ENCODE measurements at places on chromosomes 7 and 10.

- DNase-seq: no peak
Observed at GRCh38 chr7:101365956-101366355, 3.3 kb downstream of the COL26A1 start.

- DNase-seq: no peak
Observed at GRCh38 chr7:95132500-95132899, 191.8 kb downstream of the PON1 start.

GRCh38 chr7:155444746-155445145, 13.2 kb upstream of the EN2 start:
- no peak for DNase-seq

DNA sequence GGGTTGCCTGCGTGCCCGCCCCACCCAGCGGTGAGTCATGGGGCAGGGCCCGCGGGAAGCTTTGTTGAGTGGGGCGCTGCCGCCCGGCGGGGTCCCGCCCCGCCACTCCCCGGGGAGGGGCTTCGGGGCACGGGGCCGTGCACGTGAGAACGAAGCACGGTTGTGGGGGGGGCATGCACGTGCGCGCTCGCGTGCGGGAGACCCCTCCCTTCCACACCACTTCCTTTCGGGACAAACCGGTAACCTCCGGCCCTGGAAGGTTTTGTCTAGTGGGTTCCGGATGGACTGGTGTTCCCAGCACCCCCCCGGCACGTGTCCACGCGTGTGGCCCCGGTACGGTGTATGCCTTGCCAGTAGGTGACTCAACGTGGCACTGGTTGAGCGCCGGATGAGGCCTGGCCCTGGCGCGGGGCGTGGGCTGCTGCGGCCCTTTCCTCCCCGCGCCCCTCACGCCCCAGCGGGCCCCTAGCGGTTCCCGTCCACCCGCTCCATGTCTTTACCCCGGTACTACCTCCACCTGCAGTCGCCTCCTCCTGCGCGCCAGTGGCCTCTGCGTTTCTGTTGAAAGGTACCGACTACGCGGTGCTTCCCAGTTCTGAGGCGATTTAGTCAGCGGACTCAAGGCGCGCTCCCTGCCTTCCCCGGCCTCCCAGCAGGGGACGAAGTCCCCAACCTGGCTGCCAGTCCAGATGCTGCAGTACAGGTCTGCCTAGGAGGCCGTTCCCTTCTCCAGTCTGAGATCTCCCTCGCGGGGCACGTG, 3.1 kb downstream of the ADIRF start:
- DNase-seq: peak; percentile 86

- DNase-seq: no peak
Observed at GRCh38 chr7:2080477-2080876, 152.3 kb downstream of the MAD1L1 start.

DNA sequence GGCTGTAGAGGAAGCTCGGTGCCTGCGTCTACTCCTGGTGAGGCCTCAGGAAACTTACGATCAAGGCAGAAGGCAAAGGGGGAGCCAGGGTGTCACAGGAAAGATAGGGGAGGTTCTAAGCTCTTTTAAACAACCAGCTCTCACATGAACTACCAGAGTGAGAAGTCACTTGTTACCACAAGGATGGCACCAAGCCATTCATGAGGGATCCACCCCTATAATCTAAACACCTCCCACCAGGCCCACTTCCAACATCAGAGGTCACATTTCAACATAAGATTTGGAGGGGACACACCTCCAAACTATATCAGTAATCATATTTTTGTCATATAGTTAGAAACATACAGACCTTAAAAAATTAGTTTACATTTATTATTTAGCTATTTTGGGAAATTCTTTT, 9.4 kb downstream of the NOC3L start:
- DNase-seq: no peak

- no peak for DNase-seq
Observed at GRCh38 chr7:33578166-33578565, 327.2 kb upstream of the BMPER start.

DNA sequence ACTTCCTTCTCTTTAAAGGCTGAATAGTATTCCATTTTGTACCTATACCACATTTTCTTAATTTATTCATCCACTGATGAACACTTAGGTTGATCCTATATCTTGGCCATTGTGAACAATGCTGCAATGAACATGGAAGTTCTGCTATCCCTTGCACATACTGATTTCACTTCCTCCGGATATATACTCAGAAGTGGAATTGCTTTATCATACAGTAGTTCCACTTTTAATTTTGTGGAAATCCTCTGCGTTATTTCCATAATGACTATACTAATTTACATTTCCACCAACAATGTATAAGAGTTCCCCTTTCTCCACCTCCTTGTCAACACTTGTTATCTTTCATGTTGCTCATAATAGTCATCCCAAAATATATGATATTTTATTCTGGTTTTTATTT, 312.6 kb downstream of the PLXDC2 start:
- DNase-seq: no peak

DNA sequence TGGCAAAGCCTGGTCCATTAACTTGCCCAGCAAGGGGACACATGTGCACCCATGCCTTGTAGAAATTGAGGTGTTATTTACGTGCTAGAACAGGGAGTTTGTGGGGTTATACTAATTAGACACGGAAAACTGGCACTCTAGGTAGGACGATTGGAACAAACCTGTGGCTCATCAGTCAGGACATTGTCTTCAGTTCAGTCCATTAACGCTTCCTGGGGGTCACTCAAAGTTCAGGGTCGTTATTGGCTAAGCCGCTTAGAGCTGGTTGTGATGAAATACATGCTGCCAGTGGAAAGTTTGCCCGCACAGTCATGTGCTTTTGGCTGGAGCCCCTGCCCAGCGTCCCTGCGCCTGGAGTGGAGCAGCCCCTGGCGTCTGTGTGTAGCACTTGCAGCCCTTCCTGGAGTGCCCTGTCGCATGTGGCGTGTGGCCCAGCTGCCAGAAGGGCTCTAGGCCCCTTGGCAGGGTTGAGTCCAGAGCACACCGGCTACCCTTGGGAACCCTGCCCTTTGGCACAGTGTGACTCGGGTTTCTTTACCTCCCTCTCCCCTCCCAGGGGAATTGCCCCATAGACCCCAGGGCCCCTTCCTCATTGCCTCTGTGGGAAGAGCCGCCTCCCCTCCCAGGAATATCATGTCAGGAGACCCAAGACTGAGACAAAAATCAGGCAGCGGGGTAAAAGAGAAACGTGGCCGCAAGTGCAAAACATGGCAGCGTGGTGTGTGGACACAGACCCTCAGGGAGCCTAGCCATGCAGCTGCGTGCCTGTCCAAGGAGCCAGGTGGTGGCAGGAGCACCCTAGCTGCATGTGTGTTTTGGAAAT, 9.8 kb downstream of the ZNF775 start:
- no peak for DNase-seq

GRCh38 chr7:46253520-46253919, 332.4 kb upstream of the IGFBP3 start:
- DNase-seq: no peak

- no peak for DNase-seq
Observed at GRCh38 chr7:77420986-77421672, 5.0 kb upstream of the GSAP start.

DNA sequence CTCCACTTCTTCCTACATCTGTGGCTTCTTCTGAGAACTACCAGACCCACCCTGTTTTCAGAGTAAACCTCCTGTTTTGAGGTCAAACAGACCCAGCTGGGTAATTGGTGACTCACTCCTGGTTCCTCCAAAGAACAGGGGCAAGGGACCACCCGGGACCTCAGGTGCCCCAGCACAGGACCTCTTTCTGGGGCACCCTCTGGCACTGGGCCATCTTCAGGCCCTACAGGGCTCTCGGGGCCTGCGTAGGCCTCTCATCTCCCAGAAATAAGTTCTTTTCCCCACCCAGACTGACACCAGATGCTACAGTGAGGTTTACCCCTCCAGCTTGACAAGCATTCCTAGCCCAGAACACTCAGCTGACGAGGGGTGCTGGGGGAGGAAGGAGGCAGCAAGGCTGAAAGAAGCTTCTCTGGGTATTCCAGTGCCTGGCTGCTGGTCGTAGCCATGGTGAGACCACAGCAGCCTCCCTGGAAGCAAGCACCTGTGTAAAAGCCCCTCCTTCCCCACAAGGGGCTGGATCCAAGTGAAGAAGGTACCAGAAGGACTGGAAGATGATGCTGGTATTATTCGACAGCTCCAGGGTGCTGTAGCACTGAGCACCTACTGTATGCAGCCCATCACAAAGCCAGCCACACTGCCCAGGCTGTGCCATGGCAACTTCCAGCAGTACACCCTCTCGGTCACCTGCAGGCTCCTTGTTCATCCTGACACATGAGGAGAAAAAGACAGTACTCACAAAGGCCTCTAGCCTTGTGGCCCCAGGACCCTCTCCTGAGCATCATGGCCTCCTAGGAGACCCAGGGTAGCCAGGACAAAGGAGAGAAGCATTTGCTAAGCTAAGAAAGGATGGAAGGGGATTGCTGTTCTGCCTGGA, 47.4 kb downstream of the ALOX5 start:
- no peak for DNase-seq

DNA sequence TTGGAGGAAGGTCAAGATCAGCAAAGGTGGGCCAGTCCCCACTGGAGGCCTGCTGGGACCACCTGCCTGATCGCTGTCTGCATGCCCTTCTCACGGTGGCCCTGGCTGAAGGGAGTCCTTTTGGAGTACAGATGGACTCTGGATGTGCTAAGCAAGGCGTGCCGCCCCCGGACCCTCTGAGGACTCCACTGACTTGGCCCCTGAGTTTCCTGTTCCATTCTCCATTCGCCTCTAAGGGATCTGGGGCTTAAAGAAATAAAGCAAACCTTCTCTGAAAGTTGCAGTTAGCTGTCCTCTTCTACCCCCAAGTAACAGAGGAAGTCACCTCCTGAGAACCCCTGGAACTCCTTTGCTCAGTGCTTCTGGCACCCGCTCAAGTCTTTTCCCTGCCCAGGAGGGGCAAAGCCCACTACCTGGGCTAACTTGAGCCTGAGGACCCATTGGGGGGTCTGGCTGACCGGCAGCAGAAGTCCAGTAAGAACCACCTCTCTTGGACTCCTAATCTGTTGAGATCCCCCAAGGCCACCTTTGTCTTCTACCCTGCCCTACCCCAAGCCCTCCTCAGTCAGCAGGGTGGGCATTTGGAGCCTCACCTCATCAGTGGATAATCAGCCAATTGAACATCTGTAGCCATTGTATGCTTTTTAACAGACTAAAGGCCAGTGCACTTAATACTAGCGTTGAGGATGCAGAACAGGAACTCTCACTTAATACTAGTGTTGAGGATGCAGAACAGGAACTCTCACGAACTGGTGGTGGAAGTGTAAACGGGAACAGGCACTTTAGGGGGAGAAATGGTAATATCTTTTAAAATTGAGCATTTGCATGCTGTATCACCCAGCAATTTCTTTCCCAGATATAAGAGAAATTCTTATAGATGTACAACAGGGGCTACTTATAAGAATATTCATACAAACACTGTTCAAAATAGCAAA, 2.2 kb downstream of the TBATA start:
- DNase-seq: no peak

DNA sequence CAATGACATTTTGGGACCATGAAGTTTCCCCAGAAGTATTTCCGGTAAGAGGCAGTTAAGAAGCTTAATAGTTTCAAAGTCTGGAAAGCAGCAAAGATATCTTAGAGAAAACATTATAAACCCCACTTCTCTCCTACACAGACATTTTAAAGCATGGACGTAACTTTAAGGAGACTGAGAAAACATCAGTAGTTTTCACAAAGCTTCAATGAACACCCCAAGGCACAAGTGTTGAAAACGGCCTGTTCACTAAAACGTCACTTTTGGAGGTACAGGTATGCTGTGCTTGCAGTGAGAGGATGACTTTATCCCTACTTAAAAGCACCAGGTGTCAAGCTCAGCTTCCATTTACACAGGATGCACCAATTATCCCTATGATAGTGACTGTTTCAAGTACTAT, 25.0 kb downstream of the NCOA4 start:
- no peak for DNase-seq

GRCh38 chr7:150943453-150943814, 34.7 kb downstream of the KCNH2 start:
- DNase-seq: no peak

- DNase-seq: no peak
Observed at GRCh38 chr7:100484673-100485045, 932 bp downstream of the NYAP1 start.

- no peak for DNase-seq
Observed at GRCh38 chr7:149874644-149875028, 867 bp downstream of the ATP6V0E2 start.

- no peak for DNase-seq
Observed at GRCh38 chr10:47379445-47379785, 4.7 kb downstream of the ZNF488 start.

DNA sequence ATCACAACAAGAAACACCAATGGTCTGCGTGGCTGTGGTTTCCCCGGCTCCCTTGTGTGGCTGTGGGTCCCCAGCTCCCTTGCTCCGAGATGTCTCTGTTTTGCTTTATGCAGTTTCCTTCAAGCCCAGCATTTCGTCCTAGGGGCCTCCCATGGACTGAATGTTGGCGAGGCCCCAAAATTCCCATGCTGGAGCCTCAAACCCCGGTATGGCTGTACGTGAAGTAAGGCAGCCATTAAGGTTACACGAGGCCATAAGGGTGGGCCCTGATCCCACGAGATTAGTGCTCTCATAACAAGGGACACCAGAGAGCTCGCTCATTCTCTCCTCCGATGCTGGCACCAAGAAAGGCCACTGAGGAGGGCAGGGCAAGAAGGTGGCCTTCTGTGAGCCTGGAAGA, 44.6 kb downstream of the INSIG1 start:
- DNase-seq: no peak

DNA sequence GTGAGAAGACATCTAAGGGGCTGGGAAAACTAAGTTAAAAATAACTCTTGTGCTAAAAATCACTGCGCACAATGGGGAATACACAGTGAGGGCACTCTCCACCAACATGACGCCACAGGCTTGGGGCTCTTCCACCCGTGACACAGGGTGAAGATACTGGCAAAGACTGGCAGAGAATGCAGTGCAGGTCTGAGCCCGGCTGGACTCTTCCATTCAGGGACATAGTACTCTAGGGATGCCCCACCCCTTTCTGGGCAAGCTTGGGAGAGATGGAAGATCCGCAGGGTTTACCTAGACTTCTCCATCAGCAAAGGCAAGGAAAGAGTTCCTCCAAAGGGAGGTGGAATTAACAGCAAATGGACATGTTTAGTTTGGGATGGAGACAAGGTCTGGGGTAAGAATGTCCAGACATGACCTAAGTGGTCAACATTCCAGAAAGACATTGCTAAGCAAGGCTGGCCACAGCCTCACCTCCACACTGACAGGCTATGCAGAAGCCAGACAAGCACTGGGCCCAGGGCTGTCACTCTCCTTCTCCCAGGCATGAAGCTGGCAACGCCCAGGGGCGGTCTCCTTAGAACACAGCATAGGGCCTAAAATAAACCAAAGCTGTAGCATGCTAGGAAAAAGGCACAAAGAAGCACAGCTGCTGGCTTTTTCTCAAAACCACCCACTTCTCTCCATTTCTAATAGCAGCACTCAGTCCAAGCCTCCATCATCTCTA, 28.1 kb downstream of the XPNPEP1 start:
- no peak for DNase-seq

GRCh38 chr7:138299066-138299465, 161.0 kb upstream of the TRIM24 start:
- DNase-seq: no peak

DNA sequence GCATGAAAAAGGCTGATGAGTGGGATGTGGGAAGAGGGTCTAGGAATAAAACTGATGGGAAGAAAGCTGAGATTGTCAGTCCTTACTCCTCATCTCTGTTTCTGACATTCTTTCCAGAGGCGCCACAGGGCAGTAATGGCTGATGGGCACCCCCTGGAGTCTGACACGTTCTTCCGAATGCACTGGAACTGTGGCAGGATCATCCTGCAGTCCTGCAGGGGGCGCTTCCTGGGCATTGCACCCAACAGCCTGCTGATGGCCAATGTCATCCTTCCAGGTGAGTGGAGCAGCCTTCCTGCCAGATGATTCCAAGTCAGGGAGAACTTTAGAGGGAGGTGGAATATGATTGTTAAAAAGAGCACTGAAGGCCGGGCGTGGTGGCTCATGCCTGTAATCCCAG, 4.8 kb downstream of the FSCN3 start:
- no peak for DNase-seq

Data from GM12892 (cell line).